Activated CD8-positive, alpha-beta memory T cell treated with anti-CD3 and anti-CD28 coated beads, Interleukin-2, amount 10 ng/mL, durations not matched to agents 7 days and 5 days (primary cell): ENCODE measurements at places on chromosomes 2 and 18. TPM values are rescaled to one million over a fixed set of nuclear protein-coding genes. Genes with fewer than 3 reads are reported as not detected.

- DNase-seq, result no peak
Observed at GRCh38 chr18:36744261-36744876, 84.4 kb downstream of the TPGS2 start.

DNA sequence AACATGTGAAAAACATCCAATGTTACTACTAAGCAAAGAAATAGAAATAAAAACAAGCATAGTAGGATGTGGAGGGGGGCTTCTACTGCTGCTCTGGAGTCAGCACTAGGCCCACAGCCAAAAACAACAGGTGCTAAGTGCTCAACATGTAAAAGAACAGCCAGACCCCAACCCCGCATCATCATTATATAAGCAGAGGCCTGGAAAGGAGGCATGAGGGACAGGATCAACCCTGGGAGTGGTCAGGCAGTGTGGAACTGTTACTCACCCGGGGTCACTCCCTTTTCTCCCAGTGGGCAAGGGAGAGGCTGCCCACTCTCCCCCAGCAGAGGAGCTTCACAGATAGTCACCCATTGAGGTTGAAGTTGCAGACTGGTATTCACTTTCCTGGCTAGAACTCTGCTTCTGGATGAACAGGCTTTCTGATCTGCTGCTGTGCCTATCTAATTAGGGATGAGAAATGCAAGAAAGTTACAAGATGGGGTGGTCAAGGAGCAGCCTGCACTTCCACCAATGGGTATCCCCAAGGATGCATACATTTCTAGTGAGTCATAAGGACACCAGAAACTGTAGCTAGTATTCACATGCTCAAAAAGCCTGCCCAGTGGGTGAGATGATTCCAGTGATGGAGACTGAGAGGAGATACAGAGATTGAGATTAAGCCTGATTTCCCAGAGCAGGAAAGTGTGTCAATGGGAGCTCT is 480.1 kb upstream of the TCF4 start:
- DNase-seq, result no peak

- no peak for DNase-seq
Observed at GRCh38 chr2:230823264-230823964, 41.3 kb upstream of the ITM2C start.

GRCh38 chr2:69122271-69122670 is 109.3 kb downstream of the ANTXR1 start:
- no peak for DNase-seq

DNA sequence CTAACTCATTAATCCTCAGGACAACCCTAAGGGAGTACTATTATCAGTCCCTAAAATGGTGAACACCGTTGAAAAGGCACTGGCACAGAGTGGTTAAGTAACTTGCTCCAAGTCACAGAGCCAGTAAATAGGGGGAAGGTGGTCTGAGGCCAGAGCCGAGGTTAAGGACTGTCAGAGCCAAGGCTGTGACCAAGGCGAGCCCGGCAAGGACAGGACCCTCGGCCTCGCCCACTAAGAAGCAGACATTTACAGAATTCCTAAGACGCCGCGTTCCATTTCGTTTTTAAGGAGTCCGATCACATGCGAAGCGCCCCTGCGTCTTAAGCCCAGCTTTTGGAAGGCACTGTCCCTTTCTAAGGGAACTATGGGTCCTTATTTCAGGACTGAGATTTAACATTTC is 1.1 kb downstream of the PDIA6 start:
- DNase-seq, result no peak

DNA sequence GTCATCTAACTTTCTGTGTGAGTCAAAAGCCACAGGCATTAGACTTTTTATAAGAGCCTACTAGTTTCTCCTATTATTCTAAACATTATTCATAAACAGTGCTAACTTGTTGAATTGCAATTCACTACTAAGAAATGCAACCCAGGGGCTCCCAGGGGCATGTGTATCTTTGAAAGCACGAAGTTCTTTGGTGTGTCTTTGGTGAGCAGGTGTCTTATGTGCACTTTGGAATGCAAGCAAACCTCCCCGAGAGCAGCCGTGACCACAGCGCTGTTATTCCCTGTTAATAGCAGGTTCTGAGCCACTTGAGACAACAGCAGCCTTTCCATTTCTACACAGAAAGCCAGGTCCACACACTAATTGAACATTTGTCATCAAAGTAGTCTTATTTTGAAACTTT is 123.5 kb downstream of the PRKRA start:
- DNase-seq, result no peak

DNA sequence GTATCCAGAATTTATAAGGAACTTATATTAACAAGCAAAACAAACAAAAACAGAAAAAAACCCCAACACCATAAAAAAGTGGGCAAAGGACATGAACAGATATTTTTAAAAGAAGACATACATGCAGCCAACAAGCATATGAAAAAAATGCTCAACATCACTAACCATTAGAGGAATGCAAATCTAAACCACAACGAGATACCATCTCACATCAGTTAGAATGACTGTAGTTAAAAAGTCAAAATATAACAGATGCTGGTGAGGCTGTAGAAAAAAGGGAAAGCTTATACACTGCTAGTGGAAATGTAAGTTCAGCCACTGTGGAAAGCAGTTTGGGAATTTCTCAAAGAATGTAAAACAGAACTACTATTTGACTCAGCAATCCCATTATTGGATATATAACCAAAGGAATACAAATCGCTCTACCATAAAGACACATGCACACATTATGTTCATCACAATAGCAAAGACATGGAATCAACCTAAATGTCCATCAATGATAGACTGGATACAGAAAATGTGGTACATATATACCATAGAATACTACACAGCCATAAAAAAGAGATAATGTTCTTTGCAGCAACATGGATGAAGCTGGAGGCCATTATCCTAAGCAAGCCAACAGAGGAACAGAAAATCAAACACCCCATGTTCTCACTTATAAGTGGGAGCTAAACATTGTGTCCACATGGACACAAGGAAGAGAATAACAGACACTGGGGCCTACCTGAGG is 25.3 kb downstream of the PREPL start:
- no peak for DNase-seq

- no peak for DNase-seq
Observed at GRCh38 chr2:53896864-53897263, 37.1 kb upstream of the GPR75 start.

- DNase-seq, result no peak
Observed at GRCh38 chr18:42614619-42615293, 500.7 kb downstream of the RIT2 start.

LYG1 gene
- total RNA-seq, result 1.8 TPM

DNA sequence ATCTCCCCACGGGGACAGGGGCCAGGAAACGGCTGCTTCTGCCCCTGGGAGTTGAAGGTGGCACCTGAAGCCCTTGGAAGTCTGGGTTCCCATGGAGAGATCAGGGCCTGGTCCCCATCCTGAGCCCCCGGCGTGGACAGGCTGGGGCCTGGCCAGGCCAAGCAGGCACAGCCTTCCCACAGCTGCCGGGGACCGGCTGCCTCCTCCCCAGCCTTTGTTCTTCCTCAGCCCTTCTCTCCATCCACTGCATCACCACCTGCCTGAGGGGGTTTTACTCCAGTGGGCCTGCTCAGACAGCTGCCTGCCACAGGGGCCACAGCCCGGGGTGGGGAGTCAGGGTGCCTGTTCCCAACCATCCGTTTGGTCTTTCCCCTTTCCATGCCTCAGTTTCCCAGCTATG is 187.7 kb downstream of the INHBB start:
- DNase-seq, result no peak

PPP1R1C gene
- not detected for total RNA-seq

GRCh38 chr2:148546270-148546669 is 98.3 kb upstream of the EPC2 start:
- no peak for DNase-seq

GRCh38 chr2:37529830-37530415 is 141.5 kb downstream of the CDC42EP3 start:
- DNase-seq, result no peak
